Right atrium auricular region (tissue), 2 donors: ENCODE measurements at places on chromosomes 1 and 21.
A peak's percentile ranks its signal among the peaks of the same experiment; 100 is the strongest.

DNA sequence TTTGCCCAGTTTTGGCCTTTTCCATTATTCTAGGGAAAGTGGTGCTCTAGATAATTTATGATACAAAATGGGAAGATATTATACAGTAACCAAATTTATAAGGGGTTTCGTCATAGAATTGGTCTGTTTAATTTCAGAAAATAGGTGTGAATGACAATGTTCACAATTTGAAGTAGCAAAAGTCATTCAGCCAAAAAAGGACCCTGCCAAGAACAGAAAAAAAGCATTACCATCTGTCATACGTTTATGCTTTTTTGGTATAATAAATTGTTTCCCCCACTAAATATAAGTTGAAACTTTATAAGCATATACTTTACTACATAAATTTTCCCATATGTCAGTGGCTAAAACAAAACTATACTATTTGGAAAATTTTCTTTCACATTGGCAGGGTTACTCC is 4.5 kb upstream of the SPAG17 start:
- peaks cover 10% of the 10 kb centered on the region for H3K4me1 ChIP-seq
- no peak overlapping the region for H3K4me3 ChIP-seq
- H3K27me3 ChIP-seq, result no peaks in the 10 kb centered on the region
- H3K36me3 ChIP-seq, result no peaks in the 10 kb centered on the region
- no peak overlapping the region for H3K27ac ChIP-seq

- H3K36me3 ChIP-seq, result no peaks in the 10 kb centered on the region
- no peak for DNase-seq
- no peak overlapping the region for H3K4me3 ChIP-seq
Observed at GRCh38 chr1:12662556-12662955, 18.7 kb downstream of the AADACL4 start.

- no peak for DNase-seq
- H3K4me3 ChIP-seq, result no peak overlapping the region
- no peaks in the 10 kb centered on the region for H3K4me1 ChIP-seq
Observed at GRCh38 chr1:246632281-246633168, 66.3 kb downstream of the CNST start.

DNA sequence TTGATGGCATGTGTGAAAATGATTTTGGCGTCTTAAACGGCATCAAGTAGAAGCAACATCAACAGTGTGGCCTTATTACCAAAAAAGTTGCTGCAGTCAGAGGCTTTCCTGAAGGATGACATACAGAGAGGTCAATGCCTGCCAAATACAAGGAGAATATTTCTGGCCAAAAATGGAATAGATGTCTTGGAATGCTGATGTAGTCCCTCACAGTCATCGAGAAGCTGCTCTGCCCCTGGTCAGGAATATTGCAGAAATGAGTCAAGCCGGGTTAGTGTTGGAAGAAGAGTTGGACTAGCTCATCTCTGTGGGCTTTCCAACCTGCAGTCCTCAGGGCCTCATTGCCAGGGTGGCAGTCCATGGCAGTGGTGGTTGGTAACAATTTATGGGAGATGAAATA is 42.1 kb downstream of the NOS1AP start:
- H3K36me3 ChIP-seq, result no peaks in the 10 kb centered on the region
- H3K4me1 ChIP-seq, result no peaks in the 10 kb centered on the region
- H3K27me3 ChIP-seq, result no peaks in the 10 kb centered on the region
- DNase-seq, result no peak
- H3K4me3 ChIP-seq, result no peak overlapping the region

GRCh38 chr1:244915736-244916135 is 51.4 kb upstream of the HNRNPU start:
- H3K27me3 ChIP-seq, result no peaks in the 10 kb centered on the region
- H3K4me1 ChIP-seq, result no peaks in the 10 kb centered on the region
- no peak overlapping the region for H3K4me3 ChIP-seq
- DNase-seq, result no peak
- no peaks in the 10 kb centered on the region for H3K36me3 ChIP-seq

DNA sequence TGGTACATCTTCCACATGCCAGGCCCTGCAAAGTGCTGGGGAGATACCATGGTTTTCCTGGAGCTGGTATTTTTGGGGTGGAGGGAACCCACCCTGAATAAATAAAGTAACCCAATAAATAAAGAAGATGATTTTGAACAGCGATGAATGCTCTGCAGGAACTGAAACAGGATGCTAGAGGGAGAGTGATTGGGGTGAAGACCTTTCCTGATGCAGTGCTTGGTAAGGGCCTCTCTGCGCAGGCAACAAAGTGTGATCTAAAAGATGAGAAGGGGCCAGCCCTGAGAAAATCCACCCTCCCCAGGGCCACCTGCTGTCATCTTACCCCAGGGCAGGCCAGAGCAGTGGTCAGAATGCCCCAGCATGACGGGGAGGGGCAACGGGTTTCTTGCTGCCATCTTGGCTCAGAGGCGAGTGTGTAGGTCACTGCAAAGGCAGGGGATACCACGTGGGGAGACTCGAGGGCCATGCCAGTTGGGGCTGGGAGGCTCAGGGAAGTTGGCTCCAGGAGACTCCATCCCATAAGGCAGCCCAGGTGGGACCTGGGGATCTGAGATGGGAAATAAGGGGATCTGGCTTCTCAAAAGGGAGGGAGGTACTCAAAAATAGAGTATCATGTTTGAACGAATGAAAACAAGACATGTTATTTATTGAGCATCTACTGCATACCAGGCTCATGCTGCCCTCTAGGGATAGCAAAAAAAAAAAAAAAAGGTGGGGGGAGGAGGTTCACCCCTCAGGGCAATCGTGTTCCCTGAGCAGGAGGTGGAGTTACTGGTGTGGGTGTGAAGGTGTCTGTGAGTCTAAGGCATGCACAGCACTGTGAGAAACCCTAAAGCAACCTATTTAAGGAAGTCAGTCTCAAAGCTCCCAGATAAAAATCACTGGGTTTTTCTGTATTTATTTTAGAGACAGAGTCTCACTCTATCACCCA is 2.8 kb downstream of the SRARP start:
- H3K4me3 ChIP-seq, result no peak overlapping the region
- no peaks in the 10 kb centered on the region for H3K27me3 ChIP-seq
- H3K4me1 ChIP-seq, result no peaks in the 10 kb centered on the region
- no peak for DNase-seq

- H3K4me1 ChIP-seq, result no peaks in the 10 kb centered on the region
- no peaks in the 10 kb centered on the region for H3K36me3 ChIP-seq
- H3K4me3 ChIP-seq, result no peak overlapping the region
- H3K27ac ChIP-seq, result no peak overlapping the region
Observed at GRCh38 chr1:113874012-113874879, 2.7 kb upstream of the PTPN22 start.

GRCh38 chr21:17146426-17146825 is 366.4 kb upstream of the CXADR start:
- DNase-seq, result no peak
- H3K27me3 ChIP-seq, result no peaks in the 10 kb centered on the region
- H3K27ac ChIP-seq, result no peak overlapping the region
- H3K36me3 ChIP-seq, result no peaks in the 10 kb centered on the region
- no peaks in the 10 kb centered on the region for H3K4me1 ChIP-seq

DNA sequence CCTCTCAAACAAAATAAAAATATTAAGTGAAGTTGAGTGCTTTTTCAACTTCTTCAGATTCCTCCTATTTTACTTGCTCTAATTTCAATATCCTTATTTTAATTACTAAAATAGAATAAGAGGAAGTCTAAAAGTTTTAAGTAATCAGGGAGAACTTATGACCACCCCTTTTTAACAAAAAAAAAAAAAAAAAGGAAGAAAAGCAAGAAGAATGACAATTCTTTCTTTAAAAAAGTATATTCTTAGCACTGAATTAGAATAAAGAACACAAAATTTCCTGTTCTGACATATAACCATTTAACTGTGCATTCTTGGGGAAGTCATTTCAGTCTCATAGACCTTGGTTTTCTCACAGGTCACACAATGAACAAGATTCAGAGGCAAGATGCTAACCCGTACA is 46.8 kb downstream of the SAMSN1 start:
- DNase-seq, result no peak
- H3K27ac ChIP-seq, result no peak overlapping the region
- H3K4me1 ChIP-seq, result no peaks in the 10 kb centered on the region
- no peaks in the 10 kb centered on the region for H3K27me3 ChIP-seq
- no peaks in the 10 kb centered on the region for H3K36me3 ChIP-seq
- no peak overlapping the region for H3K4me3 ChIP-seq

DNA sequence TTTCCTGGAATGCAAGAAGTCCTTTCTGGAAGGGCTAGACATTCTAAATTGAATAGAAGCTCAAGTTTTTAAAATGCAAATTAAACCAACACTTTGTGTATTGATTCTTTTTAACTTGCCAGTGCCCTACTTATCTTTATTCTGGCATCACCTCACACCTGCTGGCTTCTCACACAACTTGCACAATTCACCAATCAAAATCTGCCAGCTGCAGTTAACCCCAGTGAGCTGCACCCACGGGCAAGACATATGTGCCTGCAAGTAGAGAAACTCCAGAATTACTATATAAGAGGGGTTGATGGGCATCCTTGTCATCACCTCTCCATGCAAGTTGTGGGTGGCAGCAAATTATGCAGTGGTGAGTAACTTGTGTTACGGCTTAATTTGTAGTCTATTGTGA is 11.7 kb upstream of the PLPPR4 start:
- H3K4me1 ChIP-seq, result no peaks in the 10 kb centered on the region
- H3K36me3 ChIP-seq, result no peaks in the 10 kb centered on the region
- no peak overlapping the region for H3K27ac ChIP-seq
- H3K27me3 ChIP-seq, result no peaks in the 10 kb centered on the region
- no peak for DNase-seq

DNA sequence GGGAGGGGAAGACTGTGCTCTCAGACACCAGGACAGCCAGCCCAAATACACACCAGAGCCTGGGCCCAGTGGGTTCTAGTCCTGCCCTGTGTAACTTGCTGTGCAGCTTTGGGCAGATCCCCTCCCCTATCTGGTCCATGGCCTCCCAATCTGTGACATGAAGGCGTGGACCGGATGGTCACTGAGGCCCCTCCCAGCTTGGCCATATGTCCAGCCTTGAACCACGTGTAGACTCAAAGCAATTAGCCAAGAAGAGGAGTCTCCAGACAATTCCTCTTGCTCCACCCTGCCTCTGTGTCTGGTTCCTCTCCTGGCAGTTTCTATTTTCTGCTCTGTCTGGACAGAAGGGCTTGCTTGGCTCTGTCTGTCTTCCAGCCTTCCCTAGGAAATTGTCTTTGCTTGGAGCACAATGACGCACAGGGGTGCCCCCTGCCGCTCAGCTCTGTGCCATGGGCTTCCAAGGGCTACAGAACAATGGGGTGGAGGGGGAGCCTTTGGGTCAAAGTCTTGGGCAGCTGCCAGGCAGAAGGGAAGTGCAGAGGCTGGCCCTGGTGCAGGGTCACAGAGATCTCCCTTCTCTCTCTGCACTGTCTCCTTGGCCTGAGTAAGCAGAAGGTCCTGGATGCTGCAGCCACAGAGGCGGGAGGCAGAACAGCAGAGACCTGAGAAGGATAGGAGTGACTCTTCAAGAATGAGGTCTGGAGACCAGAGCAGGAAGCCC is 66.1 kb downstream of the TENT5C start:
- no peak overlapping the region for H3K4me3 ChIP-seq
- H3K27ac ChIP-seq, result peak overlapping the region; percentile 69
- peaks cover 70% of the 10 kb centered on the region for H3K4me1 ChIP-seq
- no peaks in the 10 kb centered on the region for H3K27me3 ChIP-seq
- H3K36me3 ChIP-seq, result no peaks in the 10 kb centered on the region
- DNase-seq, result peak; percentile 75

DNA sequence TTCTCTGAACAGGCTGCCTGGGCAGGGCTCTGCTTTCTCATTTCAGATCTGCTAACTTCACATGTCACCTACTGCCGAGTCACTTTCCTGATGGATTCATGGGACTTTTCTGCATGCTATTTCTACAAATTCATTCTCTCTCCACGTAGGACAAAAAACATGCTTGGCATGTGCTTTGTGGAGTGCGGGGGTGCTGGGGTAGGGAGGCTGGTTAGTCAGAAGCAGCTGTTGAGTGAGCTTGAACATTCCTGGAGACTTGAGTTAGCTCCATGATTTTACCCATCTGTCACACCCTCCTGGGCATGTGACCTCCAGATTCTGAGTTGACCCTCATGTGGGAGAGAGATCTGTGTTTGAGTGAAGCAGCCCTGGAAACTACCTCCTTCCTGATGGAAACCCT is 71.4 kb downstream of the UCK2 start:
- H3K36me3 ChIP-seq, result peaks cover 7% of the 10 kb centered on the region
- H3K4me3 ChIP-seq, result no peak overlapping the region
- H3K4me1 ChIP-seq, result no peaks in the 10 kb centered on the region
- H3K27ac ChIP-seq, result peak overlapping the region; percentile 55

DNA sequence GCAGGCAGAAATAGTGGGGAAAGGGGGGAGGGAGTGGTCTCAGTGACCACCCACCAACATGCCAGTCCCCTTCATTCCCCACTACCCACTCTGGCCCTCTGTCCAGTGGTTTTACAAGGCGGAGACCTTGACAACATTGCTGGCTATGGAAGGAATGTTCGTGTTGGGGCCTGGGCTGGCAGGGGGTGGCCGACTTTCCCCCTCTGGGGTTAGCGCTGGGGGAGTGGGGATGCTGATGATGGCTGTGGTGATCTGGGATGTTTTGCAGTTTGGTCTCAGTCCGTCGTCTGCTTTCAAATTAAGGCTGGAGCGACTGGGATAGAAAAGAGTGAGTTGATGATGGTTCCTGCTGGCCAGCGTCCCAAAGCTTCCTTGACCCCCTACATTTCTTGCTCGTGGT is 20.3 kb downstream of the DDX20 start:
- no peak for DNase-seq
- H3K27me3 ChIP-seq, result no peaks in the 10 kb centered on the region
- H3K36me3 ChIP-seq, result peaks cover 12% of the 10 kb centered on the region
- no peak overlapping the region for H3K4me3 ChIP-seq
- no peak overlapping the region for H3K27ac ChIP-seq
- H3K4me1 ChIP-seq, result no peaks in the 10 kb centered on the region

DNA sequence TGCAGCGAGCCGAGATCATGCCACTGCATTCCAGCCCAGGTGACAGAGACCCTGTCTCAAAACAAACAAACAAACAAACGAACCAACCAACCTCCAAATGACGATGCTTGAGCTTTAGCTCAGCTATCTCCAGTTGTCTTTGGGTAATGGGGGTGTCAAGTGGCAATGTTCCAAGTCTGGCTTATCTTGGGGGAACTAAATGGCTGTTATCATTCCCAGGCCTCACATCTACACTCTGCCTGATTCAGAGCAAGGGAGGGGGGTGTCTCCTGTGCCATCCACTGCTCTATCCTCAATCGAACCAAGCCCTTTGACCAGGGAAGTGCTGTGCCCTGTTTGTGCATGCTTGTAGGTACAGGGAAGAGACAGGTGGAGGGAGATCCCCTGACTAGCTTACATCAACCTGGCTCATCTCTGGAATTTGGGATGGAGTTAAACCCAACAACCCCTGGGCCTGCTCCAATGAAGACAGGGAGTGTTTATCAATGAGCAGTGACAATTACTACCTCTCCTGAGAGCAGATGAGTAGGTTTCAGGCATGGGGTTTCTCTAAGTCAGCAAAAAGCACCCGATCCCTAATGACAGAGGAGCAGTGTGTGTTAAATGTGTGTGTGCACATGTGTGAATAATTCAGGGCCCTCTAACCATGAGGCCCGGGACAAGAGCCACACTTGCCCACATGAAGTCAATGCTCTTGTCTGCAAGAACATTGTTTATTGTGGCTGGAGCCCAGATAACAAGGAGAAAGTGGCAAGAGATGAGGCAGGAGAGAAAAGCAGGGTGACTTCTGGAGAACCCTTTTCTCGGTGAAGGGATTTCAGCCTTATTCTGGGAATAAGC is 20.3 kb upstream of the IL6R start:
- H3K27me3 ChIP-seq, result no peaks in the 10 kb centered on the region
- H3K36me3 ChIP-seq, result no peaks in the 10 kb centered on the region
- no peak overlapping the region for H3K27ac ChIP-seq
- DNase-seq, result no peak
- no peak overlapping the region for H3K4me3 ChIP-seq

- H3K4me3 ChIP-seq, result no peak overlapping the region
- H3K4me1 ChIP-seq, result no peaks in the 10 kb centered on the region
- H3K27me3 ChIP-seq, result no peaks in the 10 kb centered on the region
- no peaks in the 10 kb centered on the region for H3K36me3 ChIP-seq
Observed at GRCh38 chr1:75308365-75308764, 174.2 kb downstream of the LHX8 start.
